Activated T-helper 1 cell treated with Interleukin-2 at 50 U/mL for 16 hours (primary cell): ENCODE measurements at places on chromosomes 4 and X.

DNA sequence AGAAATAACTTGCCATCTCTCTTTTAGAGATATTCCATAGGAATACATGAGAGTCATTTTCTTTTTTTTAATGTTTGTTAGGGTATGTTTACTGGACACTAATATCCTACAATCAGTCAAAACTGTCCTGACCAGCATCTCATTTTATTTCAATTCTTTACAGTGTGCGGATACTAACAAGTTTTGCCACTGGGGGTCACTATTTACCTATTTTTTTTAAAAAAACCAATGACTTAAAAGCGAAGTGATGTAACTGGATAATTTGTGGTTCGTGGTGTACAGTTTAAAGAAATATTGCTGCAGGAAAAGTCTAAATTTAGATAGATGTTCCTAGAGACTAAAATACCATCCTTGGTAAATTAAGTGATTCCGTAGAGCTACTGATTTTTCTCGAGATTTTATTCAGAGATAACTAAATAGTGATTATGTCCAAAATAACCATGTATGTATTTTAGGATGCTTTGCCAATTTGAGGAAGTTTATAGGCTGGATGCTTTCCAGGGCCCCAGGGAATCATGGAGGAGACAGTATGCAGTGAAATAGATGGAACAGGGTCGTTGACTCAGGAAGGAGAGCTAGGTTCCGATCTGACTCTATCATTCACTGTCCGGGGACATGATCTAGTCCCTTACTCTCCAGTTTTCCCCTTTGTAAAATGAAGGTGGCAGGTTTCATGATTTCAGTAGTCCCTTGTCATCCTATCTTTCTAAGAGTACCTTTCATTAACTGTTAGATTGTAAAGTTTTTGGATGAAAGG, 34.0 kb upstream of the GNPDA2 start:
- DNase-seq: no peak

DNA sequence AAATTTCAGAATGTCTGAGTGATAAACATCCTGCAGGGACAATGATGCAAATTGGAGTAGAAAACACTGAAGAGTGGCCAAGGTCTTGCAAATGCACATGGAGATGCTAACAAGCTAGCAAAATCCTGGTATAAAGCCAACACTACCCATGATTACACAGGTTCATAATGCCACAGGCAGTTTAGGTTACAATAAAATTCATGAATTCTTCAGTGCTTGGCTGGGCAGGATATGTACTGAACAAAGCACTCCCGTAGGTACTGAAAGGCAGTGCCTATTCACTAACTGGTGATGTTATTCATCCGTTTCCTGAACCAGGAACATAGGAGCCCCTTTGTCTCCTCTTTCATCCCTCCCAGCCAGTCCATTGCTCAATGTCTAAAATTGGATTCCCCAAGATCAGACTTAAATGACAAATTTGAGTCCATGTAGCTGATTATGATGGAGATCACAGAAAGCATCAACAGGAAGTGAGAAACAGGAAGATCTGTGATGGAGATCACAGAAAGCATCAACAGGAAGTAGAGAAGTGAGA, 244.5 kb downstream of the DMD start:
- DNase-seq: no peak

- DNase-seq: no peak
These were observed 195.3 kb downstream of the CAMK2D start for GRCh38 chr4:113566015-113566795.

- no peak for DNase-seq
These were observed 180.3 kb upstream of the KLHL4 start for GRCh38 chrX:87337267-87337666.

DNA sequence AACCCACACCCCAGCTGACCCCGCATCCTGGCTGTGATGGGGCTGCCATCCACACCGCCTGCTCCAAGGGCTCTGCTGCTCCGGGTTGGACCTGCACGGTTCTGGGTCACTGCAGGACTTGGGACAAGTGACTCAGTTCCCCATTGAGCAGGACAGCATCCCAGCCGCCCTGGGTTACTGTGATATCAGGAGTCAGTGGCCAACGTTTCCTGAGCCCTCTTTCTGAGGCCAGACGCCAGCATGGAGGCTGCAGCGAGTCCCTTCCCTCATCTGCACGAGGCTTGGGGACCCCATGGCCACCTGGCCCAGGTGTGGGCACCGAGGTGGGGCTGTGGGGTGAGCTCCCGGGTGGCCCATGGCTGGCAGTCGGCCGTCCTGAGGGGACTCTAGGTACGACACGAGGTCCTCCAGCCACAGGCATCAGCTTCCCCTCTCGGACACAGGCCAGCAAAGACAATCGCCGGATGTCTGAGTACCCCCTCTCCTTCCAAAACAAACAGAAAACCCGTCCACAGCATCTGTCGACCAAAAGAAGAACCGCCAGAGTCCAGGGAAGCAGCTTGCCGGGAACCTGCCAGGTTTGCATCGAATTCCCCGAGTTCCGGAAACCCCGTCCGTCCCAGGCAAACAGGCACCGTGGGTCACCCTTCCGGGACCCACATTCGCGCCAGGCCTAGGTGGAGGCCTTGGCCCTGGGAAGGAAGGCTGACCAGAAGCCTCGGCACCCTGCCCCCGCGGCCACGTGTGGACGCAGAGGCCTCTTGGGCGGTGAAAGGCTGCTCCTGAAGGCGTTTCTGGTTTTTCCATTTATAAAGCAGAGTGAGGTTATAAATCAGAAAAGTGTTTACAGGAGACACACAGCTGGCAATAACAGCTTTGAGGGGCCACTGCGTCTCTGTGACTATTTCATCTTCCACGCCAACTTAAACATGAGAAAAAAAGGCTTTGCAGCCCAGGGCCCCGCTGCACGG, 136.0 kb downstream of the FAM53A start:
- DNase-seq: no peak

DNA sequence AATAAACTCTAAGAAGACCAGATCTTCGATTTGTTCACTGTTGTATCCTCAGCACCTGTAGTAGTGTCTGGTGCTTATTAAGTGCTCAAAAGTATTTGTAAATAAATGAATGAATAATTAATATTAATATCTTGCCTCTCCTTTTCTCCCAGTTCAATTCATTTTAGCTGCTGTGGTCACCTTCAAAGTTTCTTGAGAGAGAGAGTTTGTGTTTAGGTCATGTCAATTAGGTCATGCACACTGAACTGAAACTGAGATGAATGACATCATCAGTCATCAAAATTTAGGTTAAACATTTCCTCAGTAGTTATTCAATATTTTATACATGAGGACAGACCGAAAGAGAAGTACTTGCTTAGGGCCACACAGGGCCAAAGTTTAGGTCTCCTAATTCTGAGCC, 73.5 kb downstream of the ANXA3 start:
- DNase-seq: no peak
